ENCODE measurements at places on chromosomes 2 and 18.

GRCh38 chr2:69437751-69438154 lies 518 bp upstream of the NFU1 start:
- DNase-seq: peak; percentile 2

DNA sequence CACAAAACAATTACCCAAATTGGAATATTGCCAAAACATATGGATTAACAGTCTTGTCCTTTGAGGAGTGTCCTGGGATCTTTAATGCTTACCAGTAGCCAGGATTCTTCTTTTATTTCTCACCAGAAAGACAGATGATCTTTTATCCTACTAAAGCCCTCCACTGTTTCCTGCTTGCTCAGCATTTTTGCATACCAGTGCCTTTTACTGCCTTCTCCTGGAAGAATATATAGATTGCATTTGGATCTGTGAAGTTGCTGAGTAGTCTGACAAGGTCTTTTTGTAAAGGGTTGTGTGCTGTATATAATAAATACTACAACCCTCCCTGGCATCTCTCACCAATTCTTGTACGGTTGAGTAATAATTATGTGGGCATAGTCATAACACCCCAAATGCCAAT lies 652.2 kb downstream of the LRRTM4 start:
- no peak for DNase-seq

DNA sequence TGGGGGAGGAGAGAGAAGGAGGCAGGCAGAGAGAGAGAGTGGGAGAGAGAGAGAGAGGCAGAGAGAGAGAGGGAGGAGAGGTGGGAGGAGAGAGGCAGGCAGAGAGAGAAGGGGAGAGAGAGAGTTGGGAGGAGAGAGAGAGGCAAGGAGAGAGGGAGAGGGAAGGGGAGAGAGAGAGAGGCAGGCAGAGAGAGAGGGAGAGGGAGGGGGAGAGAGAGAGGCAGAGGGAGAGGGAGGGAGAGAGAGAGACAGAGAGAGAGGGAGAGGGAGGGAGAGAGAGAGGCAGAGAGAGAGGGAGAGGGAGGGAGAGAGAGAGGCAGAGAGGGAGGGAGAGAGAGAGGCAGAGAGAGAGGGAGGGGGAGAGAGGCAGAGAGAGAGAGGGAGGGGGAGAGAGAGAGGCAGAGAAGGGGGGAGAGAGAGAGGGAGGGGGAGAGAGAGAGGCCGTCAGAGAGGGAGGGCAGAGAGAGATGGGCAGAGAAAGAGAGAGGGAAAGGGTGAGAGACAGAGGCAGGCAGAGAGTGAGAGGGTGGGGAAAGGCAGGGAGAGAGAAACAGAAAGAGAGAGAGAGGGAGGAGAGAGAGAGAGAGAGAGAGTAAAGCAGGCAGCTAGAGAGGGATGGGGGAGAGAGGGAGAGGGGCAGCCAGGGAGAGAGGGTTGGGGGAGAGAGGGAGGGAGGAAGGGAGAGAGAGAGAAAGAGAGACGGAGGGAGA lies 122.2 kb upstream of the PXDN start:
- no peak for DNase-seq

DNA sequence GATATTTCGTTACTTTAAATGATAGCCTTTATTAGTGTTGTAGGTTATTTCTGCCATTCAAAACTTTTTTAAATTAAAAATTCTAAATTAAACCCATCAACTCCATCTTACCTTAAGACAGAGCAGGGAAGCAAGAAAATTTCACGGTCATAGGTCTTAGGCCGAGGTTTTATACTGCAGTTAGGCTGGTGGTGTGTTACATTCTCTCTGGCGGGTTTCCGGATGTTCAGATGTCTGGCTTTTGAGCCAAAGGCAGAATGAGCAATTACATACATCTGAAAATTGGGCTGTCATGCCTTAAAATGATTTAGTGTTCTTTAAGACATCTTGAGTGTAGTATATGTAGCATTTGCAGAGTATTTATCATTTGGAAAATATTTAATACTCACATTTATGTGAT lies 27.9 kb downstream of the GLS start:
- DNase-seq: no peak

DNA sequence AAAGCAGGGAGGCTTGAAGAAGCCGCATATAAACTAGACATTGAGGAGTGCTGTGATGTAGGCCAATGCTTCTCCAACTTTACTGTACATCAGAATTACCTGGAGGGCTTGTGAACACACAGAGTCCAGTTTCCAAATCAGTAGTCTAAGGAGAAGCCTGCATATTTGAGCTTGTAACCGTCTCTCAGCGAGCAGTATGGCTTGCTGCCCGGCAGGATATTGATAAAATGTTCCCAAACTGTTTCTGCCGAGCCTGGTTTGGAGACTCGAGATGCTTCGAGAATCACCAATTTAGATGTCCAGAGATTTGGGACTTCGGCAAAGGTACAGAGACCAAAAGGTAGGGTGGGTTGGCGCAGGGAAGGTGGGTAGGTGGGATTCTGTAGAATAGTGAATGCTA lies 11.0 kb upstream of the RAB31 start:
- DNase-seq: no peak

GRCh38 chr18:39602131-39602530 lies 2036.5 kb upstream of the CELF4 start:
- DNase-seq: no peak
